ENCODE measurements at places on chromosomes 4 and X.

DNA sequence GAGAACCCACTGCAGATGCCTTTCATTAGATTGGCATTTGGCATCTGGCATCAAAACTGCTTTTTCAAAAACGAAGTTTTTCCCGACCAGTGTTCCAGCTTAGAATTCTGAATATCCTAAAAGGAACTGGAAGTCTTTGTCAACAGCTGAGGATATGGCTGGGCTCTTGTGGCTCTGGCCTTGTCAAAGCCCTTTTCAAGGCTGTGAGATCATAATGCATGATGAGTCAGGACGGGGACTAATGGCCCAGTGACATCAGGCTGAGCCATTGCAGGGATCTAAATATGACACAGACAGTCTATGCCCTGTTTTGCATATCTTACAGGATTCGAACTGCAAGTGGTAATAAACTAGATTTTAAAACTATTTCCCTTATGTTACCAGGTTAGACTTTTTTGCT, 306.4 kb downstream of the PTTG2 start:
- no peak for DNase-seq

- no peak for DNase-seq
Measured at GRCh38 chr4:168490711-168491110, 6.1 kb upstream of the PALLD start.

- DNase-seq: no peak
Measured at GRCh38 chrX:1807301-1807731, 192.5 kb downstream of the ASMT start.

- DNase-seq: no peak
Measured at GRCh38 chrX:8403988-8404387, 60.6 kb upstream of the VCX3B start.

DNA sequence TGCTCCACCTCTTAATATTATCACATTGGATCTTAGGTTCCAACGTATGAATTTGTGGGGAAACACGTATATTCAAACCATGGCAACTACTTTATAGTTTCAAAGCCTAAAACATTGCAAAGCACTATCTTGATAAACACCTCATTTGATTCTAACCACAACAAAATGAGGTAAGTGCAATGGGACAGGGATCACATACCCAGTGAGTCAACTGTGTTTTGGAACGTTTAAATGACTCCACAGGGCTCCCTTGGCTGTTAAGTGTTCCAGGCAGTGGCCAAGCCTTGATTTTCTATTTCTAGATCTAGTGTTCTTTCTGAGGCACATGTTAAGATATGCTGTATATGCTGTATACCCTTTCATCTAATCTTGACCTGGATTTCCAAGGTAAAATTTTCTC, 54.5 kb upstream of the C1QTNF7 start:
- DNase-seq: no peak

GRCh38 chr4:6221301-6221850, 21.0 kb upstream of the JAKMIP1 start:
- no peak for DNase-seq

DNA sequence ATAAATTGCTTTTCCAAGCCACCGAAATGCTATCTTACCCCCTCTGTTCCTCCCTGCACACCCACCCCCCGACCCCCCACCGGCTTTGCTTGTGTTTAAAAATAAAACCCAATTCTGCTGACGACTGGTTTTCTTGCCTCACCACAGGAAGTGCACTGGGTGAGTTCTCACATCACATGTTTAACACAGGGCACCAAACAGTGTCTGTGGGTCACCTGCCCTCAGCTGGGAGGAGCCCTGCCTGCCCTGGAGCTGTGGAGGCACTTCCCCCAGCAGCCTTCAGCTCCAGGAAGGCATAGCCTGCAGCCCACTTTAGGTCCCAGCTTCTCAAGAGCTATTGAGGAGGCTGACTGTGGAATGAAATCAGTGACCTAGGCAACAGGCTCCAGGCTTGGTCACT, 8.8 kb downstream of the TMEM255A start:
- DNase-seq: no peak

GRCh38 chr4:187493661-187494060, 501.9 kb upstream of the ZFP42 start:
- no peak for DNase-seq

- DNase-seq: no peak
Measured at GRCh38 chr4:16202598-16202997, 23.7 kb downstream of the TAPT1 start.

DNA sequence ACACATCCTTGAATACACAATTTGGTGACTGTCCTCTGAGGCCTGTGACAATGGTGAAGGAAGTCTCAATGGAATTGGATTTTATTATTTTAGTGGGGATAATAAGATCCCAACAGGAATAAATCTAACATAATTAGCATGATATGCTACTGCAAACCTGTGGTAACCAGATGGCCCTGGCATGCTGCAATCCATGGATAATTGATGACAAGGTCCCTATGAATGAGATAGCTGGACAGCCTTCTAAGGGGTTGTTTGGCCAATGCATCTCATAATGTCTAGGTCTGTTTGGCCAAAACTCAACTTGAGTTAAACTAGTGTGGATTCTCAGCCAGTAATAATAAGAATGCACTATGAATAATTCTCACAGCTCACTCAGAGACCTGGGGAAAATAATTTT, 145.3 kb upstream of the GALNTL6 start:
- peak; percentile 62 for DNase-seq

GRCh38 chr4:170875868-170876267, 786.1 kb upstream of the AADAT start:
- DNase-seq: no peak

DNA sequence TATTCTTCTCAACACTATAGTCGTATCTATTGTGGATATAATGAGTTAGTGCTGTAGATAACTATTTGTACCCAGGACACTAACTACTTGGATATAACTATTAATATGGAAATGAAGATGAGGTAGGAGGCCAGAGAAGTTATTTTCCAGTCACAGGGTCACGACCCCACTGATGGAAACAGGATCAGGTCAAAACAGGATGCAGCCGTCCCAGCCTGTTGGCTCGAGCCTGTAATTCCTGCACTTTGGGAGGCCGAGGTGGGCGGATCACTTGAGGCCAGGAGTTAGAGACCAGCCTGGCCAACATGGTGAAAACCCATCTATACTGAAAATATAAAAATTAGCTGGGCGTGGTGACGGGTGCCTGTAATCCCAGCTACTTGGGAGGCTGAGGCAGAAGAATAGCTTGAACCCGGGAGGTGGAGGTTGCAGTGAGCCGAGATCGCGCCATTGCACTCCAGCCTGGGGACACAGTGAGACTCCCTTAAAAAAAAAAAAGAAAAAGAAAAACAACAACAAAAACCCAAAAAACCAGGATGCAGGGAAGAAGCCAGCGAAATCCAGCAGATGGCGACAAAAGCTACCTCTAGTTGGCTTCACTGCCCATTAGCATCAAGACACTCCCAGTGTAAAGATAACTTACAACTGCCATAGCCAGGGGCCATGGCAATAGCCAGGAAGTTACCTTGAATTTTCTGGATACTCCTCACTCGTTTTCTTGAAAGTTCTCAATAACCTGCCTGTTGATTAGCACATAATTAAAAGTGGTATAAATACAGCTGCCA, 37.9 kb upstream of the NKAP start:
- DNase-seq: peak; percentile 21

DNA sequence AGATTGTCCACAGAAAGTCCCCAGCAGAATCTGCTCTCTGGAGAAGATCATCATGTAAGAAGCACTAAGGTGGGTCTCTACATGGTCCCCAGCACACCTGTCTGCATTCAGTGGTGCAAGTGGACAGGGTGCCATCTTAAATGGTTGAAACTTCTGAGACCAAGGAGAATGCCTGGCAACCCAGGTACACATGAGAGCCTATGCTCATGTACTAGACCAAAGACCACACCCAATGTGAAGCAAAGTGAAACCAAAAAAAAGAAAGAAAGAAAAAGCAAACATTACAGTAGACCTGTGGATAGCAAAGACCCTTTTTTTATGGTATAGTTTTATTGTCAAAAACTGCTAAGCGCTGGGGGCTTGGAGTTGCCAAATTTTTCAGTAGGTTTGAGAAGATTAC, 15.0 kb downstream of the CD40LG start:
- no peak for DNase-seq

DNA sequence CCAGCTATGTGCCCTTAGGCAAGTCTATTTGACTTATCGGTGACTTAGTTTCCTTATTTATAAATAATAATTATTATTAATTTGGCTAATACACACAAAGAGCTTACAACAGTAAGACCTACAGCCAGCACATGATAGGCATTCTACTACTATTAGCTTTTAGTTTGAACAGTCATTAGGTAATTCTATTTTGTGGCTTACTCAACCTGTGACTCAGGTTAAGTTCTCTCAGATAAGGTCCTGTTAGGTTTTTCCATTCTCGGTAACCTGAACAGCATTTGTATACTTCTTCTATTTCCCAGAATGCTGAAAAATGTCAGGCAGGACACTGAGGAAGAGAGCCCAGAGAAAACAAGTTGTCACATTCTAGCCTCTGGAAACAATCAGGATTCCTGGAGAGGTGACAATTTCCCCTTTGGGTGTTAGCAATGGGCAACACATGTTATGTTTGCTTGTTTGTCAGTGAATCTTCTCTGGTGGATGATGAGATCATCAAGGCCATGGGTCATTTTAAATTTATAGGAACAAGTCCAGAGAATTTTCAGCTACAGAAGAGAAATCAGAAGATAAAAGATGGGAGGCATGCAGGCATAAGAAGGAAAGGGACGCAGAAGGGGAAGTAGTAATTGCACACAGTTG, 2144.7 kb downstream of the PCDH7 start:
- DNase-seq: no peak

DNA sequence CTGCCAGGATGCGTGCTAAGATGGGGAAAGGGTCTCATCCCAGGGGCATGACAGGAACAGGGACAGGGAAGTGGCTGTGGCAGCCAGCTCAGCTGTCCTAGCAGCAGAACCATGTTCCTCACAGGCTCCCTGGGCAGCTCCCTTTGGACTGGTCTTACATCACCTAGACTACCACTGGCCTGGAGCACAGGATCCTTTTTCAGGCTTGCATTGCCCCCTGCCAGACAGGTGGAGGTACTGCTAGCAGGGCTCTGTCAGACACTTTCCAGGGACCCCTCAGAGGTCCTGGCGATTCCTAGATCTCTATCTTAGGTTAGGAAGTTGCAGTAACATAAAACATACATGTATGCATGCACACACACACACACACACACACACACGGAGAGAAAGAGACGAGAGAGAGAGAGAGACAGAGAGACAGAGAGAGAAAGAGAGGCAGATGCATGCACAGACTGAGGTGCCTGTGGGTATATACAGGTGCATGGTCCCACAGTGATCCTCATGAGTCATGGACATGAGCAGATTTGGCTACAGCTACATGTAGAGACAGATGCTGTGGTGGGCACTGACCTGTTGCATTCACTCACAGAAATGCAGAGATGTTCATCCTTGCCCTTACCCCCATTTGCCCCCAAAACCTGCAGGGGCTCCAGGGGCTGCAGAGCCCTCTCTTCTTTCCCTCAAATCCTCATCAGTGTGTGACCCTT, 63.6 kb downstream of the STARD8 start:
- DNase-seq: peak; percentile 47

- DNase-seq: no peak
Measured at GRCh38 chr4:83516042-83516772, 19.7 kb upstream of the GPAT3 start.

- DNase-seq: no peak
Measured at GRCh38 chr4:30396772-30397475, 323.2 kb upstream of the PCDH7 start.

DNA sequence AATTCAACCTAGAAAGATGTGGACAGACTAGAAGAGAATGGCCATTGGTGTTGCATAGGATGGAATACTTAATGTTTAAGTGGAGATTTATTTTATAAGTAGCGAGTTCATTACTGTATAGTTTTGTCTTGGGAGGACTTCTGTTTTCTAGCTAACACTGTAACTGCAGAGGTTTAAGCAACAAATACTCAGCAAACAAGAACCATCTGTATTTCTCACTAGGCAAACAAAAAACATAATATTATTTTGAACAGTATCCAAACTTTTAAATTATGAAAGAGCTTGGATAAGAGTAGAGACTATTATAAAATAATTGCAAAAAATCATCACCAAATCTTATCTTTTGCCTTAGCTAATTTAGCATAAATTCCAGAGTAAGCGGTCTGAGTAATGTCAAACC, 121.1 kb downstream of the GLRA3 start:
- DNase-seq: no peak

DNA sequence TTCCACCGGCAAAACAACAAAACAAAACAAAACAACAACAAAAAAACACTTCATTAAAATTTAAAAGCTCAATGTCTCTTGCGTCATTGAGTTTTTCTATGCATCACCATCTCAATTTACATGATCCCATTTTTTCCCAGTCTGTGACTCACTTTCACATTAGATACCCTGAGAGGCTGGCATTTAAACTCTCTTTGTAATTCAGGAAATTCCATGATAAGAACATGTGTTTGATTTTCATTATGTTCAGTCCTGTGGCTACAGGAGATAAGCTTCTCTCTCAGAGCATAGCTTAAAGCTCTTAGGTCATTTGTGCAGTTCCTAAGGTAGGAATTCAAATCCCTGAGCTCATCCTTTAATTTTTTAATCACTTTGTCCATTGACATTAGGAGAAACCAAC, 104.6 kb downstream of the NBDY start:
- no peak for DNase-seq

DNA sequence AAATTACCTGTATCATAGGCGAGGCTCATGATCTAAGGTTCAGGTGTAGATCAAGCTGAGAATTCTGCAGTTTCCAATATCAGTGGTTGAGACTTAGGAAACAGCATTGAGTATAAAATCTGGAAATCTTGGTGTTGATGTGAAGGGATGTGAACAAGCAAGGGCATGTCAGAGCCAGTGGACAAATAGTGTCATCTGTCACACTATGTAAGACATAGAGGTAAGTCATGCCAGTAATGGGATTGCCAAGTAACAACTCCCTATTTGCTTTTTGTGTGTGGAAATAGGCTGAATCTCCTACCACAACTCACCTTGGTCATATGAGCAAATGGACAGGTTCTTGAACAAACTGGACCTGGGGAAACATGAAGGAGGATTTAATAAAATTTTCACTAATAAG, 334.5 kb upstream of the EMCN start:
- no peak for DNase-seq

GRCh38 chr4:133316909-133317308, 167.8 kb downstream of the PCDH10 start:
- no peak for DNase-seq

GRCh38 chrX:40227125-40227524, 129.4 kb upstream of the BCOR start:
- DNase-seq: no peak

DNA sequence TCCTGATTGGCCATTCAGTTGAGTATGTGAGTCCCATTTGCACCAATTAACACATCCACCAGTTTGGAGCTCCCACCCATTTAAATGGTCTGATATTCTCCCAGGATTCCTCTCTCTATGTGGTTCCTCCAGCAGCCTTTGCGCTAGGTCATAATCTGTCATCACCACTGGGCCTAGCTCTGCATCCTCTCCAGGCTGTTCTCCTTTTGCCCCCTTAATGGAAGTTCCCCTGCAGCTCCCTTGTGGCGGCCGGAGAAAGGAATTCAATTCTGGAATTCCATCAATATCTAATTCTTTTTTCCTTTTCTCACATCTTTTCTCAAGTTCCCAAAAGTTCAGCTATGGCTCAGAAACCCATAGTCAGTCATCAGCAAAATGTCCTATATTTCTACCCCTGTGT, 2184.4 kb upstream of the AGA start:
- peak; percentile 52 for DNase-seq

All from BE2C (cell line).